ENCODE measurements at places on chromosomes 7 and 10. TPM values are rescaled to one million over a fixed set of nuclear protein-coding genes. Genes with fewer than 3 reads are reported as not detected.

DNA sequence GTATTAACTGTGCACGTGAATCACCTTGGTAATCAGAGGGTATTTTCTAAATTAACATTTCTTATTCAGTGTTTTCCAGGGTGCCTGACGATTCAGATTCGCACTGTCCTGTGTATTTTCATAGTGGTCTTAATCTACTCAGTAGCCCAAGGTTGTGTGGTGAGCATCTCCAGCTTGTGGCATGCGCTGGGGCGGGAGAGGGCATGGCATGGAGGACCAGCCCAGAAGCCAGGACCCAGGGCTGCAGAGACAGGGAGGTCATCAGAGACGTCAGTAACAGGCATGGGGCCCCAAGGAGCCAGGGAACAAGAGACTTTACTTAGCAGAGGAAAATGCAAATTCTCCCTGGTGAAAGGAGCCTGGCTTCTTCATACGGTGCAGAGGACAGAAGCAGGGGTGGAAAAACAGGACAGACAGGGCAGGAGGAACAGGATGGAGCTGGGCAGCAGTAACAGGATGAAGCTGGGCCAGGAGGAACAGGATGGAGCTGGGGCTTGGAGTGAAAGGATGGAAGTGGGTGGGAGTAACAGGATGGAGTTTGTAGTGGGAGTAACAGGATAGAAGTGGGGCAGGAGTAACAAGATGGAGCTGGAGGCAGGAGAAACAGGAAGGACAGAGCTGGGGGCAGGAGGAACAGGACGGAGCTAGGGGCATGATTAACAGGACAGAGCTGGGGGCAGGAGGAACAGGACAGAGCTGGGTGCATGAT is 110.9 kb downstream of the ADCY1 start:
- DNase-seq, result no peak

DNA sequence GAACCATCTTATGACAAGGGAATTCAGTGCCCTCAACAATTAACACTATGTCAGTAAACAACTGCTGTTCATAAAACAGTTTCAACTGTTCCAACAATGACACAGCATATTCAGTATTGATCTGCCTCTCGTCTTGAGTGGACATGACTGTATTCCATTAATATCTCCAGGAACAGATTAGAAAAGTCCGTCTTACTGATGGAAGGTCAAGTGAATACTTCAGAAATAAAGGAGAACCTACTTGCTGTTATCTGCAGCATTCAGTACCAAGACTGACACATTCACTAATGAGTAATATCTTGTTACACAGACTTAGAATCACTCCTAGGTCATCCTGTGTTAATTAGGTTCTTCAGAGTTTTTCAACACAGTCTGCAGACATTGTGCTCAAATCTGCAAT is 12.1 kb downstream of the KBTBD2 start:
- no peak for DNase-seq

DNA sequence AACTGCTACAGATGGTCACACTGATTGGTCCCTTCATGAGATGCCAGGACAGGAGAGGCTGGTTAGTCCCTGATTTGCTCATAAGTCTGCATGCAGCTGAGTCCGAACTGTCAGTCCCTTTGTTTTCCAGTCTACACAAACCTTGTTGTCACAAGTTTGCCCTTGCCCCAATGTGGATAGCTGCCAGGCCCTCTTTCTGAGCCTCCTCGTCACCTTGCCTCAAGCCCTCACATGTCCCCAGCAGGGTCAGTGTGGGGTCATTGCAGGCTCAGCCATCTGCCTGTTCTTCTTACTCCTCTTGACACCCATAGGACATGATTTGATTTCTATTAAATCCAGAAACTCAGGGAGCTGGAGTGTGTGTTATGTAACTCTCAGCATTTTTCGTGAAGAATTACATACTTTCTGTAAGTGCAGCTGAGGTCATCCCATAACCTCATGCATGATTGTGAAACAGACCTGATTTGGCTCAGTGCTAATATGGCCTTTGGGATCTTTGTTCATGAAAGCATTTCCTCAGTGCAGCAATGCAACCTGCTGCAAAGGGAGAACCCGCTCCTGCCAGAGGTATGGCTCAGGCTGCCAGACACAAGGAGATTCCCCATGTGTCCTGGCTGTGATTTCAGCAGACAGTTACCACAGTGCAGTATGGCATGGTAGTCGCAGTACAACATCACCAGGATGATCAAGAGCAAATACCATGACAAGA is 70.0 kb upstream of the ZMIZ2 start:
- no peak for DNase-seq

- no peak for DNase-seq
Observed at GRCh38 chr7:129443612-129444011, 9.4 kb downstream of the STRIP2 start.

Gene HHEX
- total RNA-seq, result 50.5 TPM
